ENCODE measurements at places on chromosomes 7 and 10. TPM values are rescaled to one million over a fixed set of nuclear protein-coding genes. Genes with fewer than 3 reads are reported as not detected.

- DNase-seq, result no peak
Measured at GRCh38 chr10:86755454-86755739, 1.0 kb upstream of the BMPR1A start.

DNA sequence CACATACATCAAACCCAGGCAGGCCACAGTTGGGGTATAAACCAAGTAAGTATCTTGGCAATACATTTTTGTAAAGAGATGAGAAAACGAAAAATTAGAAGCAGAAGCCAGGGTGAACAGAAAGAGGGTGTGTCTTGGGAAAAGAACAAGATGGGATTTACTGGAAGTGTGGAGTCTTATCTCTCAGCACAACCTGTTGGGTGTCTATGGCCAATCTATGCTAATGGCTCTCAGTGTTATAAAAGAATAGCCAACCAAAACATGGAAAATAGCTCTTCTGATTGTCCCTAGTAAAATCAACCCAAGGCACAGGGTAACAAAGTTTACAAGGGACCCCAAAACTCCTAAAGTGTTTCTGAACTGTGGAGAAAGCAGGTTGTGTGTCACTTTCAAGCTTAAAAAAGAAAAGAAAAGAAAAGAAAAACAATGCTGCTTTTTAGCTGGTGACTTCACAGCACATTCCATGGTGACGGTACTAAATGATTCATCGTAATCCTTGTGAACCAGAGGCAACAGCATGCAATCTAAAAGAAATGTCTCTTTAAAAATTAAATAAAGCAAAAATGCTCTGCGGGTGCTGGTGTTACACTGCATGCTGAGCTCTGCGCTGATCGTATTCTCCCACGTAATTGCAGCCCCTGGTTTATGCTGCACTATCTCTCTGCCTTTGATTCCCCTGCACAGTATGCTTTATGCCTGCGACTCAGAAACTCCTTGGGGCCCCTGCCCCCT is 100.8 kb downstream of the C10orf90 start:
- peak; percentile 16 for DNase-seq

GRCh38 chr10:35216303-35216905 is 89.8 kb downstream of the CREM start:
- peak; percentile 81 for DNase-seq

Gene NME8
- total RNA-seq, result 0.22 TPM

DNA sequence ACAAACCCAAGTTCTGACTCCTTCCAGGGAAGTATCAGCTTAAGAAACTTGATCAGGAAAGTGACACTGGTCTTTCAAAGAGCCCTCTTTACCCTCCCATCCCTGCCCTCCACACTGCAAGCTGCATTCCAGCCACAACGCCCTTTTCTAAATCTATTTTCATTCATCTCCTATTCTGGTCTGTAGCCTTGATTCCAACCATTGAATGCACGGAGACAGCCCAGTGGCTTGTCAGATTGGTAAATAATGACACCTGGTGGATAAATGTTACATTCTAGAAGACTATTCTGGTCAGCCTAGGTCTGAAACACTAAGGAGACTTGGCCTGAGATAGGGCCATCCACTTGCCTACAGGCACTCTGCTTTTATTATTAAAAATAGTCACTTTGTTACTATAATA is 20.9 kb downstream of the MORN4 start:
- peak; percentile 81 for DNase-seq

Gene SDHAF3
- total RNA-seq, result 13.1 TPM

Gene COL26A1
- 1.2 TPM for total RNA-seq

DNA sequence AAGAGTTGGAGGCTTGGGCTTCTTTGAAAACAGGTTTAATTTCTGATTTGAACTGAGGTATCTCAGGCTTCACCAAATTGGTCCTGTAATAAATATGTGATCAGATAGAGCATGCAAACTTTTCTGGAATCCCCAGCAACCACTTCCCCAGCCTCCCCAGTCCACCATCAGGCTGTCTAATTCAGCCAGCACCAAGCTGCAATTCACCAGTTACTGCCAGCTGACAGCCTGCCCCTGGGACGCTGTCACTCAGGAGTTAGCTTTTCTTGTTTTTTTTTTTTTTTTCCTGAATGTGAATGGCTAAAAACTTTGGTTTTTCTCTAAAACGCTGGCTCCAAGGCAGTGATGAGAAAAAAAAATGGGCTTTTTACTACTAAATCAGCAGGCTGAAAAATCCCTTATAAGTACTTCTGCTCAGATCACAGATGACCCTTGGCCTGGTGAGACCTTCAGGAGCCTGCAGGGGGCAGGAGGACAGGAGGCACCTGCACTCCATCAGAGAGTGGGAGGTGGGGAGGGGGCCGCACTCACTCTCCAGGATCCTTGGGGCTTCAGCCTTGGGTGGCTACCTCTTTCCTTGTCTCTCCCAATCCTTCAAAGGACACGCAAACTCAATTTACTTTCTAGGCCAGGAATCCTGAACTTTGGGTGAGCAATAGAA is 349.4 kb downstream of the GATA3 start:
- no peak for DNase-seq

Gene STAG3
- 1.6 TPM for total RNA-seq

- peak; percentile 74 for DNase-seq
Measured at GRCh38 chr10:58574058-58574457, 61.4 kb downstream of the BICC1 start.

DNA sequence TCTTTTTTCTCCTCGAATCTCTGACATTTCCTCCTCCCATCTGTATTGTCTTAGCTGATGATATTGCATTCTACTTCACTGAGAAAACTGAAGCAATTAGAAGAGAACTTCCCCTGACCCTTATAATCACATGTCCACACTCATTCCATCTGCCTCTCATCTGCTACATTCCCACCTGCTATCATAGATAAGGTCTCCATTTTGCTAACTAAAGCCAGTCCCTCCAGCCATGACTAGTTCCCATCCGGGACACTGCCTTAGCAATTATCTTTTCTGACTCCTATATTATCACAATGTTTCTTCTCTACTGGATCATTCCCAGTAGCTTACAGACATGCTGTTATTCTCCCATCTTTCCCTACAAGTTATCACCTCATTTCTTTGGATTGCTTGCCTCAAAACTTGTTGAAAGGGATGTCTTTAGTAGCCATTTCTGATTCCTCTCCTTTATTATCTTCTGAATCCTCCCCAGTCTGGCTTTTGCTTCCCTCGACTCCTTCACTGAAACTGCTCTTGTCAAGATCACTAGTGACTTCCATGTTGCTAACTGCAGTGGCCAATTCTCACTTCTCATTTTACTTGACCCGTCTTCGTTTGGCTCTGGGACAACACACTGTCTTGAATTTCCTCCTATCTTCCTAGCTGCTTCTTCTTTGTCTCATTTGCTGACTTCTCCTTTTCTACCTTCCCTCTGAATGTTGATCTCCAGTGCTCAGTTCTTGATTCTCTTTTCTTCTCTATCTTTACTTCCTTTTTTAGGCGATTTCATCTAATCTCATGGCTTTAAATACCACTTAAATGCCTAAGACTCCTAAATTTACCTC is 35.9 kb downstream of the FZD1 start:
- DNase-seq, result peak; percentile 74

GRCh38 chr10:36195364-36195763 is 553.3 kb upstream of the FZD8 start:
- DNase-seq, result no peak

Gene AIMP2
- 44.2 TPM for total RNA-seq

DNA sequence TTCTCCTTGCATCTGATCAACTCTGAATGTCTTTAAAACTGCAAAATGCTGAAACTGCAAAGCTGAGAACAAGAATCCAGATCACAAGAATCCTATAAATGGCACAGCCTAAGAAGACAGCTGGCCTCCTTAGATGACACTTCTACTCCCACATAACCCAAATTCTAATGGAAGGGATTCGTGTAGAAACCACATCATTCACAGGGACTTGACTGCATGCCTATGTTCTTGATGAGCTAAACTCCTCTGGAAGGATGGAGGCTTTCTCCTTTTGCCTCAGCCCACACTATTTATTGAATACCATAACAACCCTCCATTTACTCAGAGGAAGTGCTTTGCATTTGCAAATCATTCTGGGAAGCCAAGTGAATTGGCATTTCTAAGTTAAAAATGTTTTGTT is 252.5 kb upstream of the VWC2 start:
- DNase-seq, result peak; percentile 38

DNA sequence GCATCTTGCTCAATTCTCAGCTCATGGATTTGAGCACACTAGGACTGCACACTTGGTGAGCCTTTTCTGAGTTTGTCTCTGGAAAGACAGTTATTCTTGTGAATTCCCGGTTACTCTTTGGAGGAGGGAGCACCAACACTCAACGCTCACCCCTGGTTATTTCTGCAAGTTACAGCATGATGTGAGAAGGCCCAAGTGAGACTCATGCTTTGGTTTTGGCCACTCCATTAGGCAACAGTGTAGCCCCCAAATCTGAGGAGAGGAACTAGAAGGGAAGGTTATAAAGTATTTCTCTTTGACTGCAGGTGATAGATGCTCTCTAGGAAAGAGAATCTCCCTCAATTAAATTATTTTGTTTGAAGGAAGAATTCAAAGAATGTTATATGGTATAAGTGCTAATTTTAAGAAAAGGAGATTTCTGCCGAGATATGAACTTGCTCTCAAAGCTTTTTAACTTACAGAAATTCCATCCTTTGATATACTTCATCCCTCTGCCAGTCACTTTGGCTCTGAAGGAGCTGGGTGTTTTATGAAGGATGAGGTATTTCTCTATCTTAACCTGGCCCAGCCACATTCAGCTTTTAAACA is 183.4 kb downstream of the WNT2 start:
- DNase-seq, result no peak

DNA sequence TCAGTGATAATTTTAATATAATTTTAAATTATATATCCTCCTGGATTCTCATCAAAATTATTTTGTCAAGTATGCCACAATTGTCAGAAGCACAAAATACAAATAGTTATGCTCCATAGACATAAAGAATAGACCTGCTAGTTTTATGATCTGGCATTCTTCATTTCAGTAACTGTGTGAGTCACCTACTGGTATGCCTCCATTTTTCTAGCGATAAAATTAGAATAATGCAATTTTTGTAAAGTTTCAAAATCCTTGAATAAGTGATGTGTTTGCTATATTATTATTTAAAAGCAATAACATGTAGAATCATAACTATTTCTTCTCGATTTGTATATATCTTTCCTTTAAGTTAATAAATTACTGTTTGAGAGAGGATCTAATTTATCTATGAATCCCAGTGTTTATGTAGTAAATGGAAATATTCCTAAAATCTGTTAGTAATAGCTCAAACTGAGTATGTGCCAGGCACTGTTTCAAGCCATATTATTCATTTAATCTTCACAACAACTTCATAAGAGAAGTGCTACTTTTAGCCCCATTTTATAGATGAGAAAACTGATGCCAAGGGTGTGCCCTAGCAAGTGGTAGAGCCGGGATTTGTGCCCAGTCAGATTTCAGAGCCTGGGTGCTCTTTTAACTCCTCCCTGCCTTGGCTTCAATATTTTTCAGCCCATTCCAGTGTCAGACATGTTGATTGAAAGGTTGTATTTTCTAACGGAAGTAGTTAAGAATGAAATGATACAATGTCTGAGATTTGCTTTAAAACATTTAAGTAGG is 38.4 kb downstream of the NET1 start:
- DNase-seq, result no peak

- no peak for DNase-seq
Measured at GRCh38 chr7:29356631-29357030, 162.1 kb downstream of the CHN2 start.

DNA sequence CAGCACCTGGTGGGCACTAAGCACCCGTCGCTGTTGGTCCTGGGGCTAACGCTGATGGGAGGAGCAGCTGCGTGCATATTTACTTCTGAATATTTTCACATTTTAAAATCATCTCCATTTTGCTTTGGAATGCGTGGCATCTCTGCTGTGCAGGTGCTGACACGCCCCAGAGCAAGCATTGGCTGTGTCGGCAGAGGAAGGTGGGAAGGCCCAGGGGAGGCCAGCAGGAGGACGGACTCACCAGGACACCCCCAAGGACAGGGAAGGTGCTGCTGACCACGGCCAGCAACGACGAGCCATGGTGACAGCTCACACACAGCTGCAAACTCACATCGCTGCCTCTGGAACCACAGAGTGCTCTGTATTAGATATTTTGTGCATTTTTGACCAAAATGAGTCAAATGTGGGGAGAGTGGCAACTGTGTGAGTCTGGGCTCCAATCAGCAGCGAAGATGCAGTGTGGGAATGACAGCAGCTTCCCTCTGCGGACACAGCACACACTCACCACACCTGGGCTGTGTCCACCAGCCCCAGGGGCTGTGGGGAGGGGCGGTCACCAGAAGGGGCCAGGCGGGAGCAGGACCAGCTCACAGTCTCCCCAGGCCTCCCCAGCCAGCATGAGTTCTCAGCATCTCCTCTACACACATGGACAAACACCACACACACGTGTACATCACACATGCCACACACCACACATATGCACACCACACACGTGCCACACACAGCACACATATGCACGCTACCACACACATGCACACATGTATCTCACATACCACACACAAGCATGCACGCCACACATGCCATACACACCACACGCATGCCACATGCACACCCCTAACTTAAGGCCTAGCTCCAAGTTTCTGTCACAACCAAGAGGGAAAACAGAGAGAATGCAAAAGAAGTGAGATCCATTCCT is 58.2 kb downstream of the PTPRN2 start:
- DNase-seq, result no peak

- no peak for DNase-seq
Measured at GRCh38 chr7:20913853-20914252, 127.2 kb upstream of the SP8 start.

Gene PCGF6
- 9.4 TPM for total RNA-seq

Gene AOAH
- total RNA-seq, result 3.7 TPM

Gene RBP3
- total RNA-seq, result not detected

Gene UNCX
- total RNA-seq, result not detected

GRCh38 chr7:55486192-55486590 is 86.1 kb downstream of the VOPP1 start:
- no peak for DNase-seq

Gene CALML5
- not detected for total RNA-seq

Gene TMEM72
- 0.04 TPM for total RNA-seq

DNA sequence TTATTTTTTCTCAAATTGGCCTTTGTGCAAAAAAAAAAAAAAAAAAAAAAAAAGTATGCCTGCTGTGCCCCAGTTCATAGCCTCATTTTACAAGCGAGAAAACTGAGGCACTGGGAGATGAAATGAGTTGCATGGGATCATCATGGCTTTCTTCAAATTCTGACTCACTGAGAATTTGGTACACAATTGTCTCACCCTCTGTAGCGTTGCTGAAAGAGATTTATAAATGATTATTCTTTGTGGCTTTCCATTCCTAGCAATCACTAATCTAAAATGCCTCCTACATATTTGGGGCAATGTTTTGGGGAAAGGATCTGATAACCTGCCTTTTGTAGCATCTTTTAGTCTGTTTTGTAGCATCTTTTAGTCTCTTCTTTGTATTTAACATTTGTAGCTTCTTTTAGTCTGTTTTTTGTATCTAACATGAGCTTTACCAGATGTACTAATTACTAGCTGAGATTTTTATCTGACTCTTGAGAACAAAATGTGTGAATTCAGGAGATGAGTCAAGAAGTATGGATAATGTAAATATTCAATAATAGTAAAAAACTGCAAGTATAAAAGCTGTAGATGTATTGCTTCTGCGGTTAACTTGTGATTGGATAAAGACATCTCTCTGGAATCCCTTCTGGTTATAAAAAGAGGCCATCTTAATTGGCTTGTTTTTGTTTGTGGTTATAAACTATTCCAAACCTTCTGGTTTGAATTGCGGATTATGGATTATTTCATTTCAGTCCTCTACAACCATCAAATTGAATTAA is 161.4 kb downstream of the ARID5B start:
- DNase-seq, result no peak

Gene PRPS1L1
- total RNA-seq, result not detected

- peak; percentile 49 for DNase-seq
Measured at GRCh38 chr10:104209575-104210198, 22.5 kb downstream of the CFAP43 start.

GRCh38 chr10:86671985-86672710 is 3.8 kb downstream of the LDB3 start:
- peak; percentile 77 for DNase-seq
